ENCODE measurements at places on chromosomes 16 and 17. TPM values are rescaled to one million over a fixed set of nuclear protein-coding genes. Genes with fewer than 3 reads are reported as not detected.

OR4D1 gene
- total RNA-seq = 0.06 TPM

GAST gene
- not detected for total RNA-seq

AARSD1 gene
- total RNA-seq = 35.8 TPM

ACSM2B gene
- total RNA-seq = 48.2 TPM

TEX14 gene
- 0.22 TPM for total RNA-seq

KANSL1 gene
- total RNA-seq = 97.3 TPM

DOC2A gene
- total RNA-seq = 1.9 TPM

MAPT gene
- 2.9 TPM for total RNA-seq

CDH3 gene
- total RNA-seq = 61.3 TPM

RGS11 gene
- total RNA-seq = 5.9 TPM

GSDMA gene
- 0.47 TPM for total RNA-seq

CEP131 gene
- 7.5 TPM for total RNA-seq

CDRT15 gene
- not detected for total RNA-seq

CSHL1 gene
- not detected for total RNA-seq

CHST5 gene
- 0.13 TPM for total RNA-seq

SPNS2 gene
- total RNA-seq = 60.5 TPM

DNAAF1 gene
- total RNA-seq = 4.8 TPM

RTN4RL1 gene
- total RNA-seq = 10.7 TPM

ZFPM1 gene
- 9.2 TPM for total RNA-seq

OTOP2 gene
- total RNA-seq = not detected

EPOP gene
- 1.3 TPM for total RNA-seq

NUTF2 gene
- total RNA-seq = 76.4 TPM

ZNF423 gene
- total RNA-seq = 8.4 TPM

CRHR1 gene
- total RNA-seq = not detected

LGALS9 gene
- 50.8 TPM for total RNA-seq

CAPNS2 gene
- 0.85 TPM for total RNA-seq

ABCA6 gene
- 7.6 TPM for total RNA-seq

CD300LF gene
- 3.1 TPM for total RNA-seq

All from kidney (tissue), 22 donors.